ENCODE measurements at places on chromosomes 7 and 10. TPM values are rescaled to one million over a fixed set of nuclear protein-coding genes. Genes with fewer than 3 reads are reported as not detected.

The SSMEM1 gene
- not detected for total RNA-seq

The PROSER2 gene
- total RNA-seq, result 1.0 TPM

The SHH gene
- total RNA-seq, result not detected

The GPR26 gene
- total RNA-seq, result not detected

The CYP3A5 gene
- not detected for total RNA-seq

The COL28A1 gene
- not detected for total RNA-seq

The TCAF2 gene
- total RNA-seq, result 20.3 TPM

The C10orf62 gene
- total RNA-seq, result not detected

The SLC26A5 gene
- total RNA-seq, result 0.54 TPM

The GARIN1A gene
- total RNA-seq, result 1.9 TPM

DNA sequence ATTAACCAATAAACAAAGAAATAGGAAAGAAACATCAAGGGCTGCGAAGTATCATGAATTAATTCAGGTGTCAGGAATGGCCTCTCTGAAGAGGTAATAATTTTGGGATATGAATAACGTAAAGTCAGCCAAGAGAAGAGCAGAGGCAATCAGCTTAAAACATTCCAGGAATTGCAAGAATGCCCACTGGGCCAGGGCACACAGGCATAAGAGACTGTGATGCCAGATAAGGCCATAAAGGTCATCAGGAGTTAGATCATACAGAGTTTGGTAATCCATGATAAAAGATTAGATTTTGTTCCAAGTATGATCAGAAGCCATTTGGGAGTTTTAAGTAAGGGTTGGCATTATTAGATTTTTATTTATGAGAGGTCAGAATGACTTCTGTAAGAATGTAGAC, 53.2 kb upstream of the ABCB4 start:
- no peak for DNase-seq
- no peaks in the 10 kb centered on the region for H3K36me3 ChIP-seq
- H3K4me1 ChIP-seq, result peaks cover 2% of the 10 kb centered on the region
- no peak overlapping the region for H3K4me3 ChIP-seq
- no peaks in the 10 kb centered on the region for H3K27me3 ChIP-seq
- H3K27ac ChIP-seq, result no peak overlapping the region

- no peaks in the 10 kb centered on the region for H3K36me3 ChIP-seq
- no peaks in the 10 kb centered on the region for H3K27me3 ChIP-seq
- no peak overlapping the region for H3K27ac ChIP-seq
- no peaks in the 10 kb centered on the region for H3K4me1 ChIP-seq
Observed at GRCh38 chr10:81820418-81820817, 54.6 kb upstream of the NRG3 start.

DNA sequence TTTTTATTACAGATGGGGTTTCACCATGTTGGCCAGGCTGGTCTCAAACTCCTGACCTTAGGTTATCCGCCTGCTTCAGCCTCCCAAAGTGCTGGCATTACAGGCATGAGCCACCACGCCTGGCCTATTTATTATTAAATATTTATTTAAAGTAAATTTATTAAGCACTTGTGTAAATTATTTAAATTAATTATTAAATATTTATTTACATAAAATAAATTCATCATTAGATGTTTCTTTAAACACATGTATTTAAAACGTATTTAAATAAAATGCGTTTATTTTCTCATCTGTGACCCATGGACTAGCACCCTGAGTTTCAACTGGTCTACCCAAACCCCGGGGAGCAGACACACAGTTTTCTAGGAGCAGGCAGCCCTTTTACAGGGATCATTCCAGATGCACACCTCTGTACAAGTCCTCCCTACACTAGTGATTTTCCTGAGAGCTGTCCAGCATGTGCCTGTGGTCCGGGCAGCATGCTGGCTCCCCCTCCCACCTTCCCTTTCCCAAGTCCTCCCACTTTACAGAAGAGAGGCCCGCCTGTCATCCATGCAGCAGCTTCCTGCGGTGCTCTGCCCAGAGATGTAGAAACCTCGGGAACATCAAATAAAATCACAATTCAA, 89.2 kb upstream of the ATP6V0A4 start:
- H3K4me3 ChIP-seq, result no peak overlapping the region
- H3K27me3 ChIP-seq, result peaks cover 9% of the 10 kb centered on the region
- peak overlapping the region; percentile 48 for H3K27ac ChIP-seq
- no peaks in the 10 kb centered on the region for H3K36me3 ChIP-seq
- H3K4me1 ChIP-seq, result peaks cover 15% of the 10 kb centered on the region
- DNase-seq, result no peak

DNA sequence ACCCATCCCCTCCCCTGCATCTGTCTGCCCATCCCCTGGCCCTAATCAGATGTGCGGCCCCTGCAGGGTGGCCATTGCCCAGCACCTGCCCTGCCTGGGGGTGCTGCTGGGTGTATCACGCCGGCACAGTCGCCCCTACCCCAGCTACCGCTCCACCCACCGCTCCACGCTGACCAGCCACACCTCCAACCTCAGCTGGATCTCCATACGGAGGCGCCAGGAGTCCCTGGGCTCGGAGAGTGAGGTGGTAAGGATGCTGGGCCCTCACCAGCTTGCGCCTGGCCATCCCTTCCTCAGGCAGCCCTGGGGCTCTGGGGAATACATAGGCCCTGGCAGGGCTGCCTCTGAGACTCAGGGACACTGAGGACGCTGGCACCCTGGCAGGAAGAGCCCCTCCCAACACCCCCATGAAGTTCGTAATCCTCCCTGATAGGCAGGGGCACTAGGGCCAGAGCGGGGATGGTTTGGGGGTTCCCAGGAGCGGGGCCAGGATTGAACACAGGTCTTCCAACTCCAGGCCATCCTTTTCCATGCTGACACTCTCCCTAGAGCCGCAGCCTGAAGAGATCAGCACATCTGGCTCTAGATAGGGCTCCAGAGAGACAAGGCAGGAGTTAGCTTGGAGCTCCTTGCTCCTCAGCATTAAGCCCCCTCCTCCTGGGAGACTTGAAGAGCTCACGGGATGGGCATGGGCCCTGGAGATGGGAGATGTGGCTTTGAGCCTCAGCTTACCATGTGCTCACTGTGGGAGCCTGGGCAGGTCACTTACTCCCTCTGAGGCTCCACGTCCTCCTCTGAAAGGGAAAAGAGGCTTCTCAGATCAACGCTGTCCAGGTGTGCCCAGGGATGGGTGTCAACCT, 5.9 kb upstream of the LDB3 start:
- no peak overlapping the region for H3K4me3 ChIP-seq
- no peak for DNase-seq
- no peaks in the 10 kb centered on the region for H3K36me3 ChIP-seq
- H3K27me3 ChIP-seq, result no peaks in the 10 kb centered on the region
- no peak overlapping the region for H3K27ac ChIP-seq

DNA sequence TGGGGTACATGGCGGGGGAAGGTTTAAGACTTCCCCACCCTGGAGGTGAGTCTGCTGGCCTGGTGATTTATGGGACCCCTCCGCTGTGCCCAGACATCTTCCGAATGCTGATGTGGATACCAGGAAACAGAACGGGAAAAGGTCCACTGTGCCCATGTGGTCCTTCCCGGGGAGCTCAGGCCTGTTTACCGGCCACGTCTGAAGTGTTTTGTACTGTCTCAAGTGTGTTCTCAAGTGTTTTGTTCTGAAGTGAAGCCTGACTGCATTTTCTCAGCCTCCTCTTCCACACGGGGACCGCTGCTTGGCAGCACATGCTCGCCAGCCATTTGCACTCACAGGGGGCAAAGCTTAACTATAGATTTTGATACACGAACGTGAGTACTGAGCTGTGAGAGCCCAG, 127.2 kb downstream of the TEX36 start:
- H3K27ac ChIP-seq, result no peak overlapping the region
- H3K36me3 ChIP-seq, result no peaks in the 10 kb centered on the region
- peaks cover 3% of the 10 kb centered on the region for H3K27me3 ChIP-seq

DNA sequence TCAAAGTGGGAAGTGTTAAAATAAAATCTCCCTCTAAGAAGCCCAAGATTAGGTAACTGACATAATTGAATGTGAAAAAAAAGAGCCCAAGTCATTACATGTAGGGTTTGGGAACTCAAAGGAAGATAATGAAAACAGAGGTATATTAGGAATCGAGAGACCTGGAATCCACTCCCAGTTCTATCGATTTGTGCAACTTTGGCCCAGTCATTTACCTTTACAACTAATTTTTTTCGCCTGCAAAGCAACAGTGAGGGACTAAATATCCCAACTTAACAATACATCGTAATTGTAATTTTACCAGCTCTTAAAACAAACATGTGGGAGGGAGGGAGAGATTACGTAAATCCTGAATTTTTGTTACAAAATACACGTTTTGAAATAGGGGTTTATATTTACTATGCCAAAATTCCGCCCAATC, 1.4 kb downstream of the MINDY3 start:
- H3K4me3 ChIP-seq, result peak overlapping the region; percentile 98
- H3K36me3 ChIP-seq, result peaks cover 21% of the 10 kb centered on the region
- H3K27me3 ChIP-seq, result peaks cover 7% of the 10 kb centered on the region
- DNase-seq, result no peak
- H3K4me1 ChIP-seq, result peaks cover 25% of the 10 kb centered on the region
- no peak overlapping the region for H3K27ac ChIP-seq

DNA sequence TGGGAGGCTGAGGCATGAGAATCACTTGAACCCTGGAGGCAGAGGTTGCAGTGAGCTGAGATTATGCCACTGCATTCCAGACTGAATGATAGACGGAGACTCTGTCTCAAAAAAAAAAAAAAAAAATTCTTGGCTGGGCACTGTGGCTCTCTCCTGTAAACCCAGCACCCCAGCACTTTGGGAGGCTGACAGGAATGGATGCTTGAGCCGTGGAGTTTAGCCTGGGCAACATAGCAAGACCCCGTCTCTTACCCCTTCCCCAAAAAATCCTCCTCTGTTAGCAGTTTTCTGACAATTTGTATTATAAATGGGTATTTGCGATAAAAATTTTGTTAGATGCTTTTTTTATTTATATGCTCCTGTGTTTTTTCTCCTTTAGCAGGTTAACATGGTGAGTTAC, 11.0 kb downstream of the SAMD8 start:
- peaks cover 31% of the 10 kb centered on the region for H3K4me1 ChIP-seq
- DNase-seq, result no peak
- H3K36me3 ChIP-seq, result peaks cover 26% of the 10 kb centered on the region
- no peak overlapping the region for H3K4me3 ChIP-seq
- no peaks in the 10 kb centered on the region for H3K27me3 ChIP-seq

DNA sequence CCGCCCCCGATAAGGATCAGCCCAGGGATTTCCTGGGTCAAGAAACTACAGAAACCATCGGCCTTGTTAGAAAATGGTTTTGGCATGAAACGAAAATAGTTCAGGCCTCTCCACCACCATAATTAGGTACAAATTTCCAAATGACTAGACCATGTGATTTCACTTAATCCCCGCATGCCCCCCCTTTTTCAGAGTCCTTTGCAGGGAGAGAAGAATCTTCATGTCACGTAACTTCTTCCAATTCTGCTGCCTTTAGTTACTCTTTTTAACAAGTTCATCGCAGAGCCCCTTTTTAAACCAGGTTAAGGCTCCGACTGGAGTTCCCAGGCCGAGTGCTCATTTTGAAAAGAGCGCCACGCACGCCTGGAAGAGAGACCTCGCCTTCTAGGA, 3.4 kb downstream of the PDGFA start:
- H3K4me3 ChIP-seq, result no peak overlapping the region
- H3K4me1 ChIP-seq, result peaks cover 6% of the 10 kb centered on the region
- peaks cover 28% of the 10 kb centered on the region for H3K27me3 ChIP-seq

DNA sequence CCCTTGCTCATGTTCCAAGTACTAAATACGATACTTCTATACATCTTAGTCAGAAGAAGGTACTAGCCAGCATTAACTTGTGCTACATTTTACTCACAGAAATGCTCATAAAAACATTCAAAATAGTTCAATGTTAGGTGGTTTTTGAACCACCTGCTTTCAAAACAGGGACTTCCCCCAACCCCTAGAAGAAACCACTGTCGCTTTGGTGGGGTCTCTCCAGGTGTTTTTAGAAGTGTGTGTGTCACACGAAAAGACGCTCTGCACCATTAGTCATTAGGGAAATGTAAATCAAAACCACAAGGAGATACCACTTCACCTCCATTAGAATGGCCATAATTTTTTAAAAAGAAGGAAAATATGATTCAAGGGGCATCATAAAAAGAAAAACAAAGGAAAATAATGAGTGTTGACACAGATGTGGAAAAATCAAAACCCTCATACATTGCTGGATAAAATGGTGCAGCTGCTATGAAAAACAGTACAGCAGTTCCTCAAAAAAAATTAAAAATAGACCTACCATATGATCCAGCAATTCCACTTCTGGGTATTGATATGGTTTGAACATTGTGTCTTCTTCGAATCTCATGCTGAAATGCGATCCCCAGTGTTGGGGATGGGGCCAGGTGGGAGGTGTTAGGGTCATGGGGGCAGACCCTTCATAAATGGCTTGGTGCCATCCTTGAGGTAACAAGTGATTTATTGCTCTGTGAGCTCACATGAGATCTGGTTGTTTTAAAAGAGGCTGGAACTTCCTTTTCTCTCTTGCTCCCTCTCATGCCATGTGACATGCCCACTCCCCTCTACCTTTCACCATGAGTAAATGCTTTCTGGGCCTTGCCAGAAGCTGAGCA, 74.2 kb downstream of the MALSU1 start:
- H3K36me3 ChIP-seq, result no peaks in the 10 kb centered on the region
- H3K4me1 ChIP-seq, result peaks cover 33% of the 10 kb centered on the region
- H3K27me3 ChIP-seq, result peaks cover 5% of the 10 kb centered on the region
- DNase-seq, result no peak
- peak overlapping the region; percentile 14 for H3K27ac ChIP-seq
- H3K4me3 ChIP-seq, result peak overlapping the region; percentile 41

DNA sequence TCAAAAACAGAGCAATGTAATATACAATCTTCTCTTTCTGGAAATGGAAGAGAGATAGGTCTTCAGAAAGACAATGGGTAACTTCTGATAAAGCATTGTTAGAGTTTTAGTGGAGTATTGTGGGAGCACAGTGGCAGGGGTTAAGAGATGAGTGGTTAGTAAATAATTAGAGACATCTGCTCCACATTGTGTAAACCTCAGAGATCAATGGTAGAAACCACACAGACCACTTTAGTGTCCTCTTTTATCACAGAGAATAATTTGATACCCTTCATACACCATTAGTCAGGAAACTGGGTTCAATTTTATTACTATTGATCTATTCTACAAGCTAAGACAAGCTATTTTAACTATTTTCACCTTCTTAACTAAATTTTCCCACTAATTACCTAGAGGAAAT, 35.9 kb upstream of the MAGI2 start:
- no peaks in the 10 kb centered on the region for H3K4me1 ChIP-seq
- no peak for DNase-seq
- H3K36me3 ChIP-seq, result no peaks in the 10 kb centered on the region
- no peak overlapping the region for H3K4me3 ChIP-seq

- no peaks in the 10 kb centered on the region for H3K36me3 ChIP-seq
- H3K4me1 ChIP-seq, result no peaks in the 10 kb centered on the region
- no peak overlapping the region for H3K4me3 ChIP-seq
- no peak overlapping the region for H3K27ac ChIP-seq
- H3K27me3 ChIP-seq, result no peaks in the 10 kb centered on the region
Observed at GRCh38 chr10:98848361-98848760, 387.3 kb downstream of the HPSE2 start.

DNA sequence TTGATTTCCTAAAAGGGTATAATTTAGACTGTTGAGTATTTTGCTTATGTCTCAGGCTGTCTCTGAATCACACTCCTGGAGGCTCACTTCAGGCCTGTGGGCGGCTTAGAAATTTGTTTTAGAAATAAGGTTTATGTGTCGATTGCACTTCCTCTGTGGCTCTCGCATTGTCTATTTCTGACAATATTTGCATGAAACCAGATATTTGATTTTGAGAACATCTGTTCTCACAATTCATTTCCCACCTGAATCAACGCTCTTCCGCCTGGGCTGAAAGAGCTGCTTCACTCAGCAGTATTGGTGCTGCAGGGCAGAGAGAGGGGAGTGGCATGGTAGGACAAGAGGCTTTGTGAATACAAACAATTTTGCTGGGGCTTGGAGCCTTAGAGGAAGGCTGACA, 262.0 kb downstream of the ADRA2A start:
- no peak overlapping the region for H3K27ac ChIP-seq
- no peak for DNase-seq
- H3K4me1 ChIP-seq, result no peaks in the 10 kb centered on the region
- no peaks in the 10 kb centered on the region for H3K36me3 ChIP-seq
- no peaks in the 10 kb centered on the region for H3K27me3 ChIP-seq
